8988T (cell line): ENCODE measurements at places on chromosomes 7 and 10.

- peak; percentile 66 for DNase-seq
Observed at GRCh38 chr7:155356323-155357105, 58.8 kb downstream of the INSIG1 start.

DNA sequence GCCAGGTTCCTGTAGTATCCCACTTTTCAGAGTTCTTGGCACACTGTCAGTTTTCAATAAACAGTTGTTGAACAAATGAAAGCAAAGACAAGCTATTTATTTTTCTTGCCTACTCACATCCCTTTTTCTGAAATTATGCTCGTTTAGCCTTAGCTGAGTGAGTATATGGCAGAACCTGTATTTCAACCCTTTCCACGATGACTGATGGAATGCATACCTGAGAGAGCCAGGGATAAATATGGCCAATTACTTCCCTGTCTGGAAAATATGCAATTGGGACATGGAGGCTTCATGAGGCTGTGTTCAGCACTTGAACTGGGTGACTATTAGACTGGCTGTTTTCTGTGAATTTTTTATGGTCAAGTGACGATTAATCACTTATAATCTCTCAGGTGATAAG, 144.5 kb upstream of the POT1 start:
- DNase-seq, result no peak

DNA sequence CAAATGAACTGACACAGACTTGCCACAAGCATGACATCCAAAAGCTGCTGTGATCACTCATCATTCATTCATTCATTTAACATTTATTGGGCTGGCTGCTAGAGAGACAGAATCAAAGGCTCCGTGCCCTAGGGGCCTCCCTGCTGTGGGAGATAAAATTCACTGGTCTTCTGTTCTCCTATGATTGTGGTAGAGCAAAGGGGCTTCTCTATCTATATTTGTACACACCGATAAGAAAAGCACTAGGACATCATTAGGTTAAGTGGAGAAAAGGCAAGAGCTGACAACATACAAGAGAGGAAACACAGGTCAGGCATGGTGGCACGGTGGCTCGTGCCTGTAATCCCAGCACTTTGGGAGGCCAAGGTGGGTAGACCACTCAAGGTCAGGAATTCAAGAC, 847.0 kb downstream of the TYW1 start:
- no peak for DNase-seq

DNA sequence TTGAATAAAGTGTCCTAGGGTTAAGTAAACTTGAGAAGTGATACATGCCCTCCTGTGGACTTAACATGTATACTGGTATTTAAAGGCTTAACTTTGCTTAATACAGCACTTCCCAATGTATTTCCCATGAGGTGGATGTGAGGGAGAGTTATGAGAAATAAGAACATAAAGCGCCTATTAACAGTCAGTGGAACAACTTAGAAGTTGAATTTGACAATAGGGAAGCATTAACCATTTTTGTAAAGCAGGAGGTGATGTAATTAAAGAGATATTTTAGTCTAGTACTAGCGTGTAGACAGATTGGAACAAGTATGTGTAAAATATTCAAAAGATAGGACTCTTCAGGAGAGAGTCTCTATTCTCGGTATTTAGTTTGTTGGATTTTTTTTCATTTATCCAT, 322.4 kb downstream of the GPR158 start:
- DNase-seq, result no peak

DNA sequence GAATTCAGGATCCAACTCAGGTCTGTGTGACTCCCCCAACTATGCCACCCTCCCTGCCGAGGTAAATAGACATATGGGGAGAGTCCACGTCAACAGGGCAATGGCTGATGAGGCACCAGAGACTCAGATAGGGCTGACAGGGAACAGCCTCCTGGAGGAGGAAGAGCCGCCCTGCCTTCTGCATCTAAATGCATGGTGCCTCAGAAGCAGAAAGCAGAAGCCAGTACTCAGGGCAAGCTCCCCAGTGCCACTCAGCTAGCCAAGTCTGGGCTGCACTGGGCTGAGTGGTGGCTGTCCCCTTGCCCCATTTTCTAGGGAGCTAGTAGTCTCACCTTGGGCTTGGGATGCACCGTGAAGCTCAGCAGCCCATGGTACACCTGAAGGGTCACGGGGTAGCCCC, 11.0 kb downstream of the RRP12 start:
- DNase-seq, result no peak

- no peak for DNase-seq
Observed at GRCh38 chr10:61124756-61125530, 181.0 kb upstream of the RHOBTB1 start.

- no peak for DNase-seq
Observed at GRCh38 chr10:5589661-5590511, 65.1 kb downstream of the CALML3 start.
